ENCODE measurements at places on chromosomes 1 and 21.

- DNase-seq: no peak
Observed at GRCh38 chr1:53606651-53607051, 132.3 kb downstream of the GLIS1 start.

GRCh38 chr1:12593621-12594066 lies 24.4 kb downstream of the DHRS3 start:
- no peak for DNase-seq

GRCh38 chr1:45337630-45338325 lies 2.2 kb upstream of the TOE1 start:
- no peak for DNase-seq

DNA sequence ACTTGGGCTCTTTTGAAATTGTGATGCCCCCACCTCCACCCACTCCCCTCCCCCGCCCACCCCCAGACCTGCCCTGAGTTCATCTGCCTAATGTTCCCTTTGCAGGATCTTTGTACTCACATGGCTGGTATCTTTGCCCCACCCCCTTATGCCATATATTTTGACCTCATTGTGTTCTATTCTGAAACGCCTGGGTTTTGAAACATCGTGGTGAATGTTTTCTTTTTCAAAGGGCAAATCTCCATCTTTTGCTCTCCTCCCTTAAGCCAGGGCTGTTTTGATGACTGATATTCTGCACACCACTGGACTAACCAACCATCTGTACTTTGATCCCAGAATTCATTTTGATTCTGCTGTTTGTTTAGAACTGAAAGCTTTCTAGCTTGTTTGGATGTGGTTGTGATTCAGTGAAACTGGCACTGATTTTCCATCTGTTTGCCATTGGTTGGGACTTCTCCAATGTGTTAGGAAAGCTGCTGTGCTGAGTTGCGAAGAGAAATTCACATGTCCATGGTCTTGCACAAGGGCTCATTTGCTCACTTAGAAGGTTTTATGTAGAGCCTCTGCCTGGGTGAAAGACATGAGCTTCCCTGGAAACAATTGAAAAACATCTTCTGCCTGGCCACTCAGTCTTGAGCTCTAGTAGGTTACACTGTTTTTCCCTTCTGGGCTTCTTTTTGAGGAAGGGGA lies 16.5 kb downstream of the SMAP2 start:
- no peak for DNase-seq

DNA sequence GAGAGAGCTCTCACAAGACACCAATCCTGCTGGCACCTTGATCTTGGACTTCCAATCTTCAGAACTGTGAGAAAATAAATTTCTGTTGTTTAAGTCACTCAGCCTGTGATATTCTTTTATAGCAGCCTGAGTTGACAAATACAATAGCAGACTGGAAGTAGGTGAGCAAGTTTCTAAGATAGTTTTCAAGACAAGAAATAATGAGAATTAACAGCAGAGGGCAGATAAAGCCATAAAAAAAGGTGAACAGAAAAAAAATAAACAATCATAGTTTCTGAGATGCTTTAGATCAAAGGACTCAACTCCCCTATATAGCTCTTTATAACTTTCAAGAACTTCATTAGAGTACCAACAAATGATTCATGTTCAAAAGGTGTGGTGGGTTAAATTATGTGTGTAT lies 119.8 kb downstream of the PLPPR5 start:
- no peak for DNase-seq

GRCh38 chr1:109392788-109393616 lies 4.7 kb downstream of the SORT1 start:
- no peak for DNase-seq

DNA sequence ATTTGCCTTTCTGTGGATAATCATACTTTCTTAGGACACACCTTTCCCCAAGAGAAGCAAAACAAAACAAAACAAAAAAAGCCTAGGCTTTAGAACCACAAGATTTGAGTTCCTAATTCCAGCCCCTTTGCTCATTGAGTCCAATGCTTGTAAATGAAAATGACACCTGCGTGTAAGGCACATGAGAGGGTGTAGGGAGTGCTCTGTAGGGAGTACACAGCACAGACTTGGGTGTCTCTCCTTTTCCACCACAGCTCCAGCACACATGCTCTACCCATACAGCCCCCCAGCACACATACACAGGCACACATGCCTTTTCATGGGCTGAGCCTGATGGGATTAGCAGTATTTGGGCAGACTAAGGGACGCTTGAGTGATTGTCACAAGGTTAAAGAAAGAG lies 9.2 kb upstream of the NGF start:
- DNase-seq: no peak

DNA sequence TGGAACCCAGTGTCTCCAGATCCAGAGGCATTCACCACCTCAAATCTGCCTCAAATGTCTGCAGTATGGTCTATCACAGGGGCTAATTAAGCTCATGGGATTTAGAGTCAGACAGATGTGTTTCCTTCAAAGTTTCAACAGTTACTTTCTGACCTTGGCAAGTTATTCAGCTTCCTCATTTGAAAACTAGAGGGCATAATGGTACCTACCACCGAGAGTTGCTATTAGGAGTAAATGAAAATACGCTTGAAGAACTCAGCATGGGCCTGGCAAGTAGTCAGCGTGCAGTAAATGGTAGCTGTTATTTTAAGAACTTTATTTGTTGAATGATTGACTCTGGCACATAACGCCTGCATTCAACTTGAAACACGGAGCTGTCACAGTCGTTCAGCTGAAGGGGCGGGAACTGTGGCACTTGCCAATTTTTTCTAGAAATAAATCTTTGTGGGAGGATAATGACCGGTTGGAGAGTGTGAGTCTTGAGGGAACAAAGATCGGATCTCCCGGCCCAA lies 1.2 kb upstream of the CAP1 start:
- DNase-seq: no peak

DNA sequence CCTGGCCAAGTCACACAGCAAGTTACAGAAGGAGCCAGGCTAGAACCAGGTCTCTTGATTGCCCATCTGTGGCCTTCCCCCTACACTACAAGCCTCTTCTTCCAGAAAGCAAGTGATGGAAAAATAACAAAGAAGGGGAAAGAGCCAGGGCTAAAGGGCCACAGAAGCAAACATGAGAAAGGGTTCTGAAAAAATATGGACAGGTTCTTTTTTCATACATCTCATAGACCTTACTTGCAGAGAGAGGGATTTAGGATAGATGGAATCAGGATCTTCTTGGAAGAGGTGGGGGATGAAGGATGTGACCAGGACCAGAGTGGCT lies 3.2 kb downstream of the RHBG start:
- DNase-seq: no peak

DNA sequence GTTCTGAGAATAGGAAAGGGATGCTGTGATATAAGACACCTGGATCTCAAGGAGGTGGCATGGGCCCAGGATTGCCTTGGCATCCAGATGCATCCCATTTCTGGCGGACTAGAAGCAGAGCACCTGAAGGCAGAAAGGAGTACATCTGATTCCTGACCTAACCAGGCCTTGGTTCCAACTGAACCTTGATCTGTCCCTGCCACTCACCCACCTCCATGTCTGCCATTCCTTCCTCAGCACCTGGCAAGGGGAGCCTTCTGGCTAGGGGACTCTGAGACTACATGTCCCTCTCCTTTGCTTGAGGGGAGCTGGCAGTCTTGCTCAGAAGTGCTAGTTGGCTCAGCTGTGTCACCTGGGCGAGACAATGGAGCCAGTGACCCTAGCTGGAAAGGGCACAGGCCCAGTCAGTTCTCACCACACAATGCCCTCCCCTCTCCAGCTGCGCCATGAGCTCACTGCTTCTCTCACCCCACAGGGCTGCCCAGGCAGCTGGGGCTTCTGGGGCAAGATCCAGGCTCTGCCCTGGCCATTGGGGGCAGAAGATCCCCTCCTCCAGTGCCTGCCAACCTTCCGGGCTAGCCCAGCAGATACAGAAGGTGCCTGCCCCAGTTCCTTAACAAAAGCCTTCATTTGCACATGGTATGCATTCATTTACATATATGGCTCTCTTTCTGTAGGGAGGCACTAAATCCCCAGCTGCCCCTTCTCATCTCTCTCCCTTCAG lies 2.9 kb downstream of the IGSF8 start:
- no peak for DNase-seq

DNA sequence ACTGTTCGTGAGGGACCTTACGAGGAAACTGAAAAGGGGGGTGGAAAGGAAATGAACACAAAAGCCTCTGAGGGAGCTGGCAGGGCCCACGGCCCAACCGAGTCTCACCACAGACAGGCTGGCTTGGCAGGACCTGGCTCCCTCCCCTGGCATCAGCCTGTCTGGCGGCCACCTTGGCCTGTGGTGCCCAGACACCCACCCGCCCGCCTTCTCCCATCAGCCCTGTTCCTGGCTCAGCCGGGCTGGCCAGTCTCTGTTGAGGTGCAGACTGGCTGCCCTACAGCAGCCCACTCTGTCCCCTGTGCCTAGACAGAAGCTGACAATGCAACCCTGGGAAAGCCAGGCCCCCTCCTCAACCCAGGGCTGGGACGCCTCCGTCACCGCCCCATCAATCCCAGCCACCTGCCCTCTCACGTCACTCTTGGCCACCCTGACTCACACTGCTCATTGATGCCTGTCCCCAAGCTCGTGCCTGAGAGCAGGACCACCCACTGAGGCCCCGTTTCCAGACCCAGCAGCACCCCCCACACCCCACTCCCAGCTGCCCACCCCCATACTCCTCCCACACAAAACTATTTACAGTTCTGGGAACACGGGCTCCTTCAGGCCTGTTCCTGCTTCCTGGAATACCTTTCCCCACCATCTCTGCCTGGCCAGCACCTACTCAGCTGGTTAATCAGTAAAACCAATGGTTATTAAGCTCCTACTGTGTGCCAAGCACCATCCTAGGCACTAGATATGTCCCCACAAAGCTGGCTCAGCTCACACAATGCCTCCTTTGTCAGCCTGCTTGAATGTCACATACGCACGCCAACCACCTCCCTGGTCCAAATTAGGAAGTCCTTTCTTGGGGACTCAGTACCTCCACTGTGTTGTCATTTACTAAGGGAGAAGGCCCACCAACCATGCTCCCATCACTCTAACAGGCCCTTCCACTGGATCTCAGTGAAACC lies 22.7 kb downstream of the SDC3 start:
- DNase-seq: no peak

DNA sequence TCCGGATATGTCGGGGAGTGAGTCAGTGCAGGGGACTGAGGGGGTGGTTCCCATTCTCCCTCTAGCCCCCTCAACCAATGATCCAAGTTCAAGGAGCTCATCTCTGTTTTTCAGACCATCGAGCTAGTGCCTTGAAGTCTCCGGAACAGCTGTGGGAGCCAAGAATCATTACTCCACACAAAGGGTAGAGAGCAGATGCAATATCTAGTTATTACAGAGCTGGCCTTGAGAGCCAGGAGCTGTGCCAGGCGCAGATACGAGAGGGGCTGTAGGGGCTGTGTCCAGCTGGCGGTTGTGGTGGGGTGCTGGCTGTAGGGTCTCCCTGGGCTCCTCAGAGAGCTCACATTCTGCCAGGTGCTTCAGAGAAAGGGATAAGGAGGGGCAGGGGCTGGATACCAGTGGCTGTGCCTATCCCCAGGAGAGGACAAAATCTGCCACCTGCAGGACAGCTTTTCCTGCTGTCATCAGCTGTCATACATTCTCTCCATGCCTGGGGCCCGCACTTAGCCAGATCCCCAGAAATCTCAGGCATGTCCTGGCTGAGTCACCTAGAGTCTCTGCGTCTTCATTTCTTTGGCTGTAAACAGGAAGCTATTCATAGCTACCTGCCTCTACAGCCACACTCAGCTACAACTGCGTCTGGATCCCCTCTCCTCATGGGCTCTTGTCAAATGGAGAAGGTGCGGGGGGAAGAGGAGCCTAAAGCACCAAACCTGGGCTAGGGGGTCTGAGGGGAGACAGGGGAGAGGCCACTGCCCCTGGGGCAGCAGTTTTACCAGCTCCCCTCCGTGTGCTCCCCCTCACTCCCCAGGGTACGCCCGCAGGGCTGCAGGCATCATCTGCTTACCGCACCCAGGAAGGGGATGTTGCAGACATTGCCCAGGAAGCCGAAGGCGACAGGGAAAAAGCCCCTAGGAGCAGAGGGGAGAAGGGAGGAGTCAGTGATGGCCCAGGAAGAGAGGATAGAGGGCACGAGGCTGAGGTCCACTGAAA lies 2.4 kb upstream of the KISS1 start:
- peak; percentile 21 for DNase-seq

- DNase-seq: no peak
Observed at GRCh38 chr1:74471470-74471869, 40.9 kb downstream of the LRRC53 start.

DNA sequence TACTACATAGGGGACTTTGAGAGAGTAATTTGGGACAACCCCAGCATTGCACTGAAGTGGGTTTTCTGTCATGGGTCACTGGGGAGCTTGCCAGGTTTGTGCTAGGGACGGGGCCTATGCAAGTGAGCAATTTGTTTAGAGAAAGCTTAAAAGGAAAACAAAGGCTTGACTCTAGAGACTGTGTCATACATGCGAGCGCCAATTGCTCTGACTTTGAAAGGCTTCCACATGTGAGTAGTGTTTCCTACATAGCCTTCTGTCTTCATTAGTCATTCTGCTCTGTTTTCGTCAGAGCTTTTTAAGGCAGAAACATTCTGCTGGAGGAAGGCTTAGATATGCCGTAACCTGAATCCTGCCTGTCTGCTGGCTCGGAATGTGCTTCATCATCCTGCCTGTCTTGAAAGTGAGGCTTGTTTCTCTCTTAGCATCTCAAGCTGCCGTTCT lies 28.4 kb downstream of the TRIM45 start:
- no peak for DNase-seq

DNA sequence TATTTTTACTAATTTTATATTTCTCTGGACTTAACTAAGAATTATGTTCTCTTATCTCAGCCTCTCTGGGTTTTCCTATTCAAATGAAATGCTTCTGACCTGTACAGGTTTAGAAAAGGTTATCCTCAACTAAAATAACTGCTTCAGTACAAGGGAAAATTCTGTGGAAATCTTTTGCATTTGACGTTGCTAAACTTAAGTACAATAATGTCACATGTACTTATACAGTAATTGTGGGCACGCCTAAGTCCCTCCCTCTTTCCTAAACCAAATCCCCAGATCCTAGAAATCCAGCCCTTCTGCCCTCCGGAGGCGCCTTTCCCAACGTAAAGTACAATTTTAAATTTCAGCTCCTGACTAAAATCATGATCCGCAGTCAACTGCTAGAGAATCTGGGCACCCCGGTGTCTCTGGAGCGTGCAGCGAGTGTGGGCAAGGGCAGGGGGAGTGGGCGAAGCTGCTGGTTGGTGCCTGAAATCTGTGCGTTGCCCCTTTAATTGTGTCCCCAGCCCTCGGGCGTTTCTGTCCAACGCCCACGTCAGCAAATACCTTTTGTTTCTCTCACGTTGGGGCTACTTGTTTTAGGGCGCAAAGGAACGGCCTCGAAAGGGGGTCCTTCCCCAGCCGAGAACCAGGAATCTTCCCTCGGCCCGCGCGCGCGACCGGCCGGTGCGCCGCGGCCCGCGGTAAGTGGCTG lies at the start of gene ZBTB8A:
ZBTB8A (plus strand) TSS at position 541 of the 697 bp plus-strand sequence. CDS start 53,505 bp downstream, outside the sequence.
- peak; percentile 28 for DNase-seq

- peak; percentile 33 for DNase-seq
Observed at GRCh38 chr1:58460469-58460868, 86.1 kb downstream of the OMA1 start.

- no peak for DNase-seq
Observed at GRCh38 chr1:6724517-6725141, 23.0 kb upstream of the DNAJC11 start.

GRCh38 chr1:215273838-215274516 lies 191.4 kb downstream of the KCNK2 start:
- no peak for DNase-seq

- no peak for DNase-seq
Observed at GRCh38 chr1:62508187-62508758, 71.4 kb downstream of the USP1 start.
